G401 (cell line): ENCODE measurements at places on chromosomes 16 and 17.

DNA sequence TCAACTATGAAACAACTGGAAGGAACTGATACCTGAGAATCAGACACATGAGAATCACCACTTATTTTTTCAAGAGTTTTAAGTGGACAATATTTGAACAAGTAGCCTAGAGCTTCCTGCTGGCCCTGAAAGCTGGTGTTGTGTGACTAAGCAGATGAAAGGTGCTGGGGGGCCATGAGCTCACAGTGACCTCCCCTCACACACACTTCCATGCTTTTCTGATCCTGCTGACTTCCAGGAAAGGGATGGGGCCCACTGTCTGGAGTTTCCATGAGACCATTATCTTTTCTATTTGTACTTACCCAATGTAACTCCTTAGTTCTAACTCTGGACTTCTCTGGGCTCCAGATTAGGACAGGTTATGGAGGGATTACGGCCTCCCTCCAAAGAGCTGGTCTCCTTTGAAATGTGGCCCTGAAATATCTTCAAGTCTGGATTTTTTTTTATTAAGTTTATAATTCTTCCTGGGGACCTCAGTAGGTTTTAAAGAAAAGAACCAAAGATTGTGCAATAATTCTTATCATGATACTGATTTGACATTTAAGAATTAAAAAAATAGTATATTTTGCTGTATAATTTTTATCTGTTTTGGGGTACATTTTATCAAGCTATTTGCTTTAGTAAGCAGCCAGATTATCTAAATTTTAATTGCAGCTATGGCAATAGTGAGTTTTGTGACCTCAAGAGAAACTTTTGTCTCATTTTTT is 4.9 kb downstream of the CAPNS2 start:
- DNase-seq, result no peak

GRCh38 chr17:61307905-61308886 is 91.4 kb upstream of the TBX2 start:
- no peak for DNase-seq

DNA sequence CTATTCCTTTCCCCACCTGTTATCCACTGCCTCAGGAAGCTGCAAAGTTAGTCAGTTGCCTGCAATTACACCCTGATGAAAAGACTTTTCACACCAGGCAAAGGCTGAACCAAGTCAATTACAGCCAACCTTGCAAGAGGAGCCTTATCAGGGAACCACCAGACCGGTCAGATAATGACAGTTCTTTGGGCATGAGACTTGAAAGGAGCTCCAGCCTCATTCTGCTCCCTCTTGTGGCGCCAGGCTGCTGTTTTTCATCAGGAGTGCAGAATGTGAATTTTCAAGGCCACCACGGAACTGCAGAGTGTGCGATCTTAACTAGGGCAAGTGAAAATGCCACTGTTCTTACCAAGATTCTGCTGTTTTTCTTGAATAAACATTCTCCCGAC is 22.5 kb downstream of the DNAI2 start:
- DNase-seq, result peak; percentile 77

DNA sequence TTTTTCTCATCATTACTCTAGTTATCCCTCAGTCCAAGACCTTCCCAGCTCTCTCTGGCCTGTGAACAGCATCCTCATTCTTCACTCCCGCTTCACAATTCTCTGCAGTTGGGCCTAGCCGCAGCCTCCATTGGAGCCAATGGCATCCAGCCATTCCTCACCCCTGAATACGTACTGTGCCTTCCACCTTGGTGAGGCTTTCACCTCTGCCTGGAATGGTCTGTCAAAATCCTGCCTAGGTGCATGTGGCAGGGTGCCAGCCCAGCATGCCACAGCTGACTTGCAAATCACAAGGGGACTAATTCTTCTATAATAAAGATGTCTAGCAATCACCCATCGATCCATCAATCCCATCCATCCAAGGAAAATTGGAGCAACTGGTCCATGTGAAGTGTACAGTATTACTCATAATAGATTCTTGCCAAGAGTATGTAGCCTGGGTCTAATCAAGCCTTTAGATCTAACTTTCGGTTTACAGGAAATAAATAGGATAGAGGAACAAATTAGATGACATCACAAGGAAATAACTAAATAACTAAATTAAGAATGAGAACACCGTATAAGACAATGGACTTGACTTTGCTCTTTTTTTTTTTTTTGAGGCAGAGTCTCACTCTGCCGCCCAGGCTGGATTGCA is 5.1 kb upstream of the CX3CL1 start:
- no peak for DNase-seq

DNA sequence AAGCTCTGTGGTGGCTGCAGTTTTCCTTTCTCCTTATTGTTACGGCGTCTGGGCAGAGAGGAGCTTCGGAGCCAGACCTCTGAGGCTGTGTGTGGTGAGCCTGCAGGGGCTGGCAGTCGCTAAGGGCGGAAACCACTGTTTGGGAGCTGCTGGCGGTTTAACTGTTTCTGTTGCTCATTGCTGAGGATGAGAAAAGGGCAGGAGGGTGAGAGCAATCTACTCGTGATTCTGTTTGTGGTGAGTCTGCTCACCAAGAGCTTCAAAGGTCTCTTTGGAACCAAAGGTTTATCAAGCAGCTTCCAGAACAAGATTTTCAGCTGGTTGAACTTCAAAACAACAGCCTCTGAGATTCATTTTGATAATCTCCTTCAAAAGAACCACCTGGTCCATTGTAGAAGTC is 143.9 kb downstream of the ANKFN1 start:
- DNase-seq, result no peak

DNA sequence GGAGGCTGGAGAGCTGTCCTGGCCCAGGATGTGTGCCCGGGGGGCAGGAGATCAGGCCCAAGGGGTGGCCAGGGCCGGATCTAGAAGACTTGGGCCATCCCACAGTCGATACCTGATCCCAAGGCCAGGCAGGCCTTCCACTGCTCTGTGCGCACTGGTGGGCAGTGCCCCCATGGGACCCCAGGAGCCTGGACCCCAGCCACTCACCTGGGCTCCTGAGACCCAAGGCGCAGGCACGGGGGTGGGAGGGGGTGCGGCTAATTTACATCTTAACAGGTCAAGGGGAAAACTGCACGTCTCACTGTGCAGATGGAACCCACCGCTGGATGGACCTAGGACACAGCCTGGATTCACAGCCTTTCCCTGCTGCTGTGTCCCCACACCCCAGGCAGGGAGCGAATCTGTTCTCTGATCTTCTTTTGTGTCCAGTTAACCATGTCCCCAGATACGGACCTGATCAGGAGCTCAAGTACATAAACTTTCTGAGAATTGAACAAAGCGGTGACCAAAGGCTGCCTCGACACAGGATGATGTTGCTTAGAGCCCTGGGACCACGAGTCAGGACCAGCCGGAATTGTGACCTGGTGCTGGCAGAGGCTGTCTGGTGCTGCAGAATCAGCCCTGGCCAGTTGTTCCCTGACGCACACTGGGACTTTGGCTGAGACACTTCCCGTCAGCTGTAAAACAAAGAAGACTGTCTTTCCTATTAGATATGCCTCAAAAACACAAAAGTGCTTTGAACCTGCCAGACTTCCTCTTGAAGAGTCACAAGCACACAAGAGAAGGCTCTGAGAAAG is 60.6 kb downstream of the TNFRSF13B start:
- DNase-seq, result no peak

GRCh38 chr16:49618955-49619354 is 237.0 kb downstream of the ZNF423 start:
- DNase-seq, result no peak

- DNase-seq, result no peak
Observed at GRCh38 chr16:82345318-82345717, 175.3 kb upstream of the MPHOSPH6 start.

GRCh38 chr17:65559461-65559803 is 2.0 kb downstream of the AXIN2 start:
- no peak for DNase-seq

DNA sequence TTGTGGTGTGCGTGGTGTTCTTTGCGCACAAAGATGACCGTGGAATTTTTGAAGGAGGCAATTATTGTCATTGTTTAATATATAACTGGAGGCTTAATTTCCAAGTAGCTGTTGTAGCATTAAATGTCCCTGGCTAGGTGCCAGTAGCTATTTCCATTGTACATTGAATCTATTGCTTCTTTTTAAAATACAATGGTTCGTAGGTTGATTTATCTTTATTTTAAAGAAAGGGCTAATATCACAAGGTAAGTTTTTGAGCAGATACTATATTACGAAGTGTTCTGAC is 127.1 kb downstream of the RPTOR start:
- DNase-seq, result no peak

GRCh38 chr17:75440738-75441448 is 15.5 kb upstream of the TMEM94 start:
- no peak for DNase-seq

- DNase-seq, result no peak
Observed at GRCh38 chr16:1645914-1646525, 32.1 kb upstream of the JPT2 start.

DNA sequence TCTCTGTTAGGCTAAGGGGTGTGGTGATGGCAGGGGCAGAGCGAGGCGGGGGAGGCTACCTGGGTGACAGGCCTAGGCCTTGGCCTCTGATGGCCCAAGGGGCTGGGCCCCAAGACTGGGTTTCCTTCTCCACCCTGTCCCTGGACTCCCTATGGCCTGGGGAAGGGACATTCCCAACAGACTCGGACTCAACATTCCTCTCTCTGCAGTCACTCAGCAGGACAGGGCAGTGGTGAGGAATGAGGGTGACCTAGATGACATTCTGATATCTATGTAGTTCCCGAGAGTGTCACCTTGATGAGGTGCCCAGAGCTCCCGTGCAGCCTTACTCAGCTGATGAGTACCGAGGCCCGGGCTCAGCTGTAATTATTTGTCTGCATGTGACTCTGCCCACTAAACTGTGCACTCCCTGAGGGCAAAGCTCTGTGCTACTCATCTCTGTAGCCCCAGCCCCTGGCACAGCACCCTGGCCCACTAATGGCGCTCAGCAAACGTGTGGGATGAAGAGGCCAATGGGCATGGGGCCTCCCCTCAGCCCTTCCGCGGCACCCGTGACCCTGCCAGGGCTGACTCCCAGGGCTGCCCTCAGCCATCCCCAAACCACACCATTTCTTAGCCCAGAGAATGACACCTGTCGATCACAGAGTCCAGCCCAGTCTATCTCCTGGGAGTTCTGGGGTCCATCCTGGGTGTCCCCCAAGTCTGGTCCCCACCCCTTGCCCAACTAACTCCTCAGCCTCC is 2.2 kb downstream of the PLCD3 start:
- DNase-seq, result no peak

GRCh38 chr16:53131363-53132071 is 76.7 kb downstream of the CHD9 start:
- peak; percentile 37 for DNase-seq

- no peak for DNase-seq
Observed at GRCh38 chr16:12250578-12250977, 274.0 kb downstream of the SNX29 start.

DNA sequence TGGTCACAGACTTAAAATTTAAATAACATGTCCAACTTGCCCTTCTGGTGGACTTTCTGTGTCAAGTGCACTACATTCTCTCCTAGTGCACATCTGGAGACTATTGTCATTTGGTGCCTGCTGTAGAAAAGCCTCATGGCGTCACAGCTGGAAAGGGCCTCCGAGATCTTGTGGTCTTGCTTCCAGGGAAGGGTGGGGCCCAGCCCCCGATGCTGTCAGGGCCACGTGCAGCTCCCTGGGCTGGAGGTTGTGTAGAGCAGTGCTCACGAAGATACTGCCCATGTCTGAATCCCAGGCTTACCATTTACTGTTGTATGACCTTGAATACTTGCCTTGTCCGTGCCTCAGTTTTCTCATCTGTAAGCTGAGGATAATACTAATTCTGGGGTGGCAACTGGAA is 6.8 kb upstream of the MPRIP start:
- no peak for DNase-seq

GRCh38 chr17:72974605-72975232 is 117.8 kb downstream of the SLC39A11 start:
- DNase-seq, result no peak

- no peak for DNase-seq
Observed at GRCh38 chr16:56874800-56875199, 9.8 kb downstream of the SLC12A3 start.

DNA sequence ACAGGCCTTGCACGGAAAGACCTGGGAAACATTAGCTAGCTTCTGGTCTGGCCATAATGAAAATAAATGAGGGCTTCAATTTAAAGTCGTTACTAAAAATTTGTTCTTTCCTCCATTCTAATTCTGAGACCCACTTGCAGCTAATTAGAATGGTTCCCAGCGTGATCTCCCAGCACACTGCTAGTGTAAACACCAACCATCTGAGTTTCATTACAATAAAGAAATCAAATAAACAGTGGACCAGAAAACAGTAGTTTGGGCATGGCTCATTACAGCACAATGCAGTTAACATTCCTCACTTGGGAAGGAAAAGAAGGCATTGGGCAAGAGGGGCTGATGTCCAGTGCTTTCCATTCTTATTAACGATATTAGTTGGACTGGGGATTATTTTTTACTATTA is 410.9 kb upstream of the SOX9 start:
- no peak for DNase-seq

- no peak for DNase-seq
Observed at GRCh38 chr17:9371019-9371418, 204.6 kb downstream of the STX8 start.

- DNase-seq, result no peak
Observed at GRCh38 chr16:12211870-12212690, 235.5 kb downstream of the SNX29 start.

DNA sequence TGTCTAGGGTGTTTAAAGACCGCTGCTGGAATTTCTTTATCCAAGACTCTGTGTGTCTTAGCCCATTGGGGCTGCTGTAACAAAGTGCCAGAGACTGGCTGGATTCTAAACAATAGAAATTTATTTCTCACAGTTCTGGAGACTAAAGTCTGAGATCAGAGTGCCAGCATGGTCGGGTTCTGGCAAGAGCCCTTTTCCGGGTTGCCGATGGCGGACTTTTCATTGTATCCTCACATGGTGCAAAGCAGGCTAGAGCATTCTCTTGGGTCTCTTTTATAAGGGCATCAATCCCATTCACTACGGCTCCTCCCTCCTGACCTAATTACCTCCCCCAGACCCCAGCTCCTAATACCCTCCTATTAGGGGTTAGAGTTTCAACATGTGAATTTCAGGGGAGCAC is 9.5 kb downstream of the NLRC5 start:
- no peak for DNase-seq

DNA sequence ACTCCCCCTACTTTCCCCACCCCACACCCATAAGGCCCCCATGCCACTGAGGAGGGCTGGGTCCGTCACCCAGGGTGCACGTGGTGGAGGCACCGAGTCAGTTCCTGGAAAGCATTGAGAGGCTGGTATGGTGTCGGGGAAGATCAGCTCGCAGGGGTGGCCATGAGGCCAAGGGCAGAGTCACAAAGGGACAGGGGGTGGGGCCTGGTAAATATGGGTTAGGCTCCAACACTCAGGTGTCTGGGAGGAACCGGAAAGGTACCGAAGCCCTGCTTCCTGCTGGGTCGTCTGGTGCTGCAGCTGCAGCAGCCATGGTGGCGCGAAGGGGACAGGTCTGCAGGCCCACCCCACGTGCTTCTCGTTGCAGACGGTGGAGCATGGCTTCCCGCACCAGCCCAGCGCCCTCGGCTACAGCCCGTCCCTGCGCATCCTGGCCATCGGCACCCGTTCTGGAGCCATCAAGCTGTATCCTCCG is 30.2 kb downstream of the LLGL2 start:
- no peak for DNase-seq
